Glutamatergic neuron (in vitro differentiated cells): ENCODE measurements at places on chromosomes 11 and 22. TPM values are rescaled to one million over a fixed set of nuclear protein-coding genes. Genes with fewer than 3 reads are reported as not detected.

DNA sequence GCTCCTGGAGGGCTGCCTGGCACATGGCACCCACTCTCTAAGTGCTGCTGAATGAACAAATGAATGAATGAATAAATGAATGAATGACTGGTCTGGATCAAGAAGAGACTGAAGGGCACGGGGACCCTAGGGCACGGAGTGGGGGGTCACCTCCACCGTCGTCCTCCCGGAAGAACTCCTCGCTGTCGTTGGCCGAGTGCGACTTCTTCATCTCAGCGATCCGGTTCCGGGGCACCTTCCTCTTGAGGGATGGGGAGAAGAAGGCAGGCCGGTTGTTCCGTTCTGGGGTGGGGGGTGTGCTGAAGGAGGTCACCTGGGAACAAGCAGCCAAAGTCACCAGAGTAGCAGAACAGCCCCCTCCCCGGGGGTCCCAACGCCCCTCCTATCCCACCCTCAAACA lies 36.0 kb downstream of the NUP50 start:
- DNase-seq, result no peak

- no peak for DNase-seq
Observed at GRCh38 chr11:125256541-125257189, 92.1 kb downstream of the PKNOX2 start.

DNA sequence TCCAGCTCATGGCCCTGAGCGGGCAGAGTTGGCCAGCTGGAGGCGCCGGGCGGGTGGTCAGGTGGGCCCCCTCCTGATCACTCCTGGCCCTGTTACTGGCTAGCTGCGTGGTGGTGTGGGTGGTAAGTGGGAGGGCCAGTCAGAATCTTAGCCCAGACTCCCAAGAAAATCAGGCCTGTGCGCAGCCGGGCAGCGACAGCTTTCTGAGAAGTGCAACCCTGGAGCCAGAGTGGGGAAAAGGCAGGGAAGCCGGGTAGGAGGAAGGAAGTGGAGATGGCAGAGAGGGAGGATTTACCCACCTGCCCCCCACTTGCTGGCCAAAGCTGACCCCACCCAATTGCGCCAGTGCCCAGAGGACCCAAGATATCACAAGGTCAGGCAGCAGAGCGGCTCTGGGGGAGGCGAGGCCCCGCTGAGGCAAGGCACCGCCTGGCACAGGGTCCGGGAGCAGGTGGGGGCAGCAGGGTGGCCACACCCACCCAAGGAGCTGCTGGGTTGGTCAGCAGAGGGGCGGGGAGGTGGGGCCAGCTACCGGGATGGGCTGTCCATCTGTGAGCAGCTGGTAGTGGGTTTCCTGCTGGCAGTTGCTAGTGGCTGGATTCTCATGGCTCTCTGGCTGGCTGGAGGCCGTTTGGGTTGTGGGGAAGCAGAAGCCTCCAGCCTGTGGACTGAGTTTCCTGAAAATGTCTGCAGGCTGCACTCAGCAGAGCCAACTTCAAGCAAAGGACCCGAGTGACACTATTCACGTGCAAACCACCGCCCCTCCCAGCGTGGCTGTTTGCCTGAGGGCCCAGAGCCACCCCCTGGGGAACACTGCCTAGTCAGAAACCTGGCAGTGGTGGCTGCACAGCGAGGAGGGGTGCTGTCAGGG lies 196.4 kb downstream of the IGLL1 start:
- DNase-seq, result peak; percentile 76

- no peak for DNase-seq
Observed at GRCh38 chr22:40593460-40594273, 42.9 kb downstream of the MRTFA start.

GRCh38 chr22:48639021-48639795 lies 1188.5 kb downstream of the BRD1 start:
- DNase-seq, result no peak

GRCh38 chr11:84950569-84951270 lies 676.4 kb downstream of the DLG2 start:
- no peak for DNase-seq

GRCh38 chr22:39927544-39927943 lies 26.7 kb downstream of the GRAP2 start:
- no peak for DNase-seq

DNA sequence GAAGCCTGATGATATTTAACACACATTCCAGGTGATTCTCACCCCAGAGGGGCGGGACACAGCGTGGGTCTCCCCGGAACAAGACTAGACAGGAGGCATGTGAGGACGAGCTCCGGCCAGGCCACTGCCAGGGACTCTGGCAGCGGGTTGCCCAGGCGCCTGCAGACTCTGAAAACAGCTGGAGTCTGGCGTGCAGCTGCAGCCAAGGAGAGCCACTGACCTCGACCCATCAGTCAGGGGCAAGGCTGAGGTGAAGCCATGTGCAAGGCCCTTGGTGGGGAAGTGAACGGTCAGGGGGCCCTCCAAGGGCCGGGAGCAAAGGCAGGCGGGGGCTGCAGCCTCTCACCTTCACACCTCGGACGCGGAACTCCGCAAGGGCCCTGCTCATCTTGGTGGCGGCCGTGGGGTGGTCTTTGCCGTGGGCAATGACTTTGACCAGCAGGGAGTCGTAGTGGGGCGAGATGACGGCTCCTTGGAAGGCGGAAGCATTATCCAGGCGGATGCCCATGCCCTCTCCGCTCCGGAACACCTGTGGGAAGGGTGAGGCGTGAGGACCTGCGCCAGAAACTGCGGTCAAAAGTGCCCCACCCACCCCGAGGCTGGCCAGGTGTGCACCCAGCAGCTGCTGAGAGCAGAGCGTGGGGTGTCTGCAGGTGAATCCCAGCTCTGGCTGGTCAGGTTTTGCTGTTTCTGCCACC lies 6.7 kb downstream of the LRFN4 start:
- DNase-seq, result no peak

Gene CTTN
- total RNA-seq, result 296 TPM

Gene TRIM6
- total RNA-seq, result 0.64 TPM

Gene CARD18
- total RNA-seq, result not detected

DNA sequence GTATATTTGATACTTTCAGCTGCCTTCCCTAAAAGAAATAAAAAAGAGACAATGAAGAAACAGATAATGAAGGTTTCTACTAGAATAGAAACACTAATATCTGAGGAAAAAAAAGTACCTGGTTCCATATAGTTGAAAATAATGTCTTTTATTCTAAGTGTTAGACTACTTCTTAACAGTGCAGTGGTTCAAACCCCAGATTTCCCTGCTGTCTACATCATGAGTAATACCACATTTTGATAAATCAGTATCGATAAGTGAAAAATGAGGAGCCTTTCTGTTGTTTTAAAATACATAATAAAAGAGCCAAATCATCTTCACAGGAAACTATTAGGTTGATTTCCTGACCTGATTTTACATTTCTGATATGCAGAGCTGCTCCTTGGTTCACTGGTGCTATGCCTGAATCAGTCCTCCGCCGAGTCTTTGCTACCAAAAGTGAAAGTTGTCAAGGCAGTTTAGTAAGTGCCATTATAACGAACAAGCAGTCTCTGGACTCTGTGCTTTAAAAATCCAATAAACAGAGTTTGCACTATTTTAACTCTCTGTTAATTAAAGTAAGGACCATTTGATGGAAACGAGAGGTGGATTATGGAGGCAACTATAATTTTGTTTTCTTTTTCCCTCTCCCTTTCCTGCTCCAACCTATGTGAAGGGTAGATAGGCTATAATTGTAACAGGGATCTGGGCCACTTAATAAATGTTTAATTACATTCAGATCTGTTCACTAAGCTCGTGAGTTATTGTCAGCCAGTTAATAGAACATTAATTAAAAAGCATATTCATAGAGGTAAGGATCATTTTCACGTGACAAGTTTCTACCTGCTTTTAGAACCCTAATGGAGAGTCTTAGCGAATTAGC lies 724.5 kb upstream of the RAG2 start:
- DNase-seq, result no peak

DNA sequence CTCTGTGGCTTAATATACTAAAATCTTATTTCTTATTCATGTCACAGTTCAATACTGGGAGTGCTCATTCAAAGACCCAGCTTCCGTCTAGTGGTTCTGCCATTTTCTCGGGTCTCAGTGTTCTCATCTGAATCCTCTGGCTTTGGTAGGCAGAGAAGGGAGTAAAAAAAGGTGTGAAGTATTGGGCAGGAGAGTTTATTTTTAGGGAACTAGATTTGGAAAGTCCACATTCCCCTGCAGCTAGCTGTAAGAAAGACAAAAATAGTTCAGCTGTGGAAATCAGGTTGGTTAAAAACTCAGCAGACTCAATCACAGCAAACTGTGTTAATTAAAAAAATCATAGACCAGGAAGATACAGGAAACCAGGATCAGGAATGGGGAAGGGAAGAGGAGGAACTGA lies 4.1 kb upstream of the LYVE1 start:
- no peak for DNase-seq

DNA sequence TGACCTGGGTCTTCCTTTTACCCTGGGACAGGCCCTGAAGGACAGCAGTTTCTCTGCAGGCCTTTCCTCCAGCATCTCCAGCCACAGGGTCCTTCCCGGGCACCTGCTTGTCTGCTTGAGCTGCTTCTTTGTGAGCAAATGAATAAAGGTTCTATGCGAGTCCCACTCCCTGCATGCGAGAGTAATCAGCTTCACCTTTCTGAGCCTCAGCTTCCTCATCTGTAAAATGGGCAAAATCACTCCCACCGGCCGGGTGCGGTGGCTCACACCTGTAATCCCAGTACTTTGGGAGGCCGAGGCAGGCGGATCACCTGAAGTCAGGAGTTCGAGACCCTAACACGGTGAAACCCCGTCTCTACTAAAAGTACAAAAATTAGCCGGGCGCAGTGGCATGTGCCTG lies 31.1 kb downstream of the IFT27 start:
- no peak for DNase-seq

Gene MYRF
- total RNA-seq, result 0.29 TPM

Gene MS4A12
- not detected for total RNA-seq

Gene NXPE1
- total RNA-seq, result not detected

- DNase-seq, result no peak
Observed at GRCh38 chr22:21760640-21761039, 25.0 kb upstream of the YPEL1 start.

Gene CCDC188
- total RNA-seq, result 0.54 TPM

- no peak for DNase-seq
Observed at GRCh38 chr11:79794057-79794456, 353.2 kb upstream of the TENM4 start.

GRCh38 chr11:119693253-119693815 lies 35.7 kb downstream of the NECTIN1 start:
- no peak for DNase-seq

DNA sequence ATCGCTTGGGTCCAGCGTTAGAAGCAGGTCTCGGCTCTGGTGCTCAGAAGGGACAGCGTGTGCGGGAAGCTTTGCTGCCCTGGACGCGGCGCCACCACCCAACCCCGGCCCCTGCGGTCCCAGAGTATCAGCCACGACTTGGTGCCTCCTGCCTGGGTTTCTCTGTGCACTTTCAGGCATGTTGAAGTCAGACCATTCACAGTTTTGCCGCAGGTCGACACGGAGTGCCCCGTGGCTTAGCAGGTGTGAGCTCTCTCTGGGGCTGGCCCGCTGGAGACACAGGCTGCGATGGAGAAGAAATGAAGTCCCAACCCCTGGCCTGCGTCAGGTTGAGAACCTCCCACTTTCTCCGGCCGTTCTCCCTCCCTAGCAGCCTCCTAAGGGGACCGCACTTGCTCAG lies 494.5 kb downstream of the BRD1 start:
- no peak for DNase-seq

DNA sequence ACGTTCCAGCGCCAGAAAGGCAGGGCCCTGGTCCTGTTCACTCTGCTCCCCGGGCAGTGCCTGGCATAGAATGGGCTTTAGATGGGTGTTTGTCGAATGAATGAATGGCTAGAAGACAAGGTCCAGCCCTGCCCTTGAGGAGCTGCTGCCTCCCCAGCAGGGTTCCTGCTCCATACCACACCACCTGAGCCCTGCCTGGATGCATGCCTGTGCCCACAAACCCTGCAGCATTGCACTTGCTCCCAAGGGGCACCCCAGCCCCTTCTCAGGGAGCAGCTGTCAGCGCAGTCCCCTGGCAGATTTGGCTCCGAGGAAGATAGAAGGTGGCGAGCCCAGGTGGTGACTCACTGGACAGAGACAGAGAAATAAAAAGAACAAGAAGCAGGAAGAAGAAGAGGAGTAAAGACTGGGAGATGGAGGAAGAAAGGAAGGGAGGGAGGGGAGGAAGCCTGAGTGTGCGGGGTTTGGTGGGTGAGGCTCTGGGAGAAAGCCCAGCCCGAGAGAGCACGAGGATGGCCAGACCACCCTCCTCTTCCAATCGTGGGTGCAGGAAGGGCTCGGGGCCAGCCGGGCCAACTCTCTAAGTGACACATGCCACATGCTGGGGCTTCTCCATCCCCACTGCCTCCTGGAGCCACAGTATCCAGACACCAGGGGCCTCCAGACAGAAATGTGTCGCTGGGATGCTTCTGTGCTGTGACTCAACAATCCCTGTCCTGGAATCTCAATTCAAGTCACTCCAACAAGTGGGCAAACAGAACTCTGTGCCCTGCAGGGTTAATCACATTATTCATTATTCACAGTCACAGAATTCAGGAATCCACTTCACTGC lies 1474.3 kb downstream of the BRD1 start:
- no peak for DNase-seq

DNA sequence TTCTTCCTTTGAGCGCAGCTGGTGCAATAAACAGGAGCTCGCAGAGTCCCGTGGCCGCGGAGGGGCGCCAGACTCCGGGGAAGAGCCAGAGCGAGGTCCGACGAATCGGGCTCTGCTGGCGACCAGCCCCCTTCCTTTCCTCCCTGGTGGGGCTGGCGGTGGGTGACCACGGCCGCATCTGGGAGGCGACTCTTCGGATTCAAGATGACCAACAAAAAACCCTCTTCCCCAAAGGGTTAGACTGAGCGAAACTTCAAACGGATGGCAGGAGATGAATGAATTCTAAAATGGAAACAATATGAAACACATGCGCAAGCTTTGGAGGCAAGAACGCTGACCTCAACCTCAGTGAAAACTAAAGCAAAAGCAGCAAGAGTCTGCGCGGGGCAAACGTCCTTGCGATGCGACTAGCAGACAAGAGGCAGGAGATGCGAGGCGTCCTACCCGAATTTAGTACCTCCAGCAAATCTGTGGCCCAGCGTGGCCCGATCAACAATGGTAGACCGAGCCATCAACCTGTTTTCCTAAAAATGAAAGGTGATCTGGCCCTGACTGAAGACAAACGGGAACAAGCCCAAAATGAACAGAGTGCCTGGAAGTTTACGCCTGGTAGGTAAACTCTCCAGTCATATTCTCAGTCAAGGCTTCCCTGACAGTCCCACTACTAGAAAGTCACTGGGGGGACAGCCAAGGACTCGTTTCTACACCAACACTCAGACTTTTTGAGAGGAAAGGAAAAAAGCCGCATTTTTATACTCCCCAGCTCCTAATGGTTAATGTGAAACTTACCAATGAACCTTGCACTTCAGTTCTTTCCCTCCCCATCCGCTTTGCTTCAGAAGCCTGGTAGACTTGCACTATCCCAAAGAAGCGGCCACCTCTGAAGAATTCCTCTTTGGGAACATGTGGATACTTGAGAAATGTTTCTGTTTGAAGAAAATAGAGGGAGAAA lies 11.6 kb downstream of the MMP3 start:
- DNase-seq, result peak; percentile 35

Gene OR8B2
- total RNA-seq, result not detected
